ENCODE measurements at places on chromosomes 16 and 17. TPM values are rescaled to one million over a fixed set of nuclear protein-coding genes. Genes with fewer than 3 reads are reported as not detected.

GRCh38 chr17:35170968-35171771, 23.0 kb downstream of the SLC35G3 start:
- H3K36me3 ChIP-seq, result no peaks in the 10 kb centered on the region
- no peak overlapping the region for H3K27ac ChIP-seq
- H3K27me3 ChIP-seq, result peaks cover 15% of the 10 kb centered on the region
- H3K4me3 ChIP-seq, result no peak overlapping the region
- DNase-seq, result no peak

DNA sequence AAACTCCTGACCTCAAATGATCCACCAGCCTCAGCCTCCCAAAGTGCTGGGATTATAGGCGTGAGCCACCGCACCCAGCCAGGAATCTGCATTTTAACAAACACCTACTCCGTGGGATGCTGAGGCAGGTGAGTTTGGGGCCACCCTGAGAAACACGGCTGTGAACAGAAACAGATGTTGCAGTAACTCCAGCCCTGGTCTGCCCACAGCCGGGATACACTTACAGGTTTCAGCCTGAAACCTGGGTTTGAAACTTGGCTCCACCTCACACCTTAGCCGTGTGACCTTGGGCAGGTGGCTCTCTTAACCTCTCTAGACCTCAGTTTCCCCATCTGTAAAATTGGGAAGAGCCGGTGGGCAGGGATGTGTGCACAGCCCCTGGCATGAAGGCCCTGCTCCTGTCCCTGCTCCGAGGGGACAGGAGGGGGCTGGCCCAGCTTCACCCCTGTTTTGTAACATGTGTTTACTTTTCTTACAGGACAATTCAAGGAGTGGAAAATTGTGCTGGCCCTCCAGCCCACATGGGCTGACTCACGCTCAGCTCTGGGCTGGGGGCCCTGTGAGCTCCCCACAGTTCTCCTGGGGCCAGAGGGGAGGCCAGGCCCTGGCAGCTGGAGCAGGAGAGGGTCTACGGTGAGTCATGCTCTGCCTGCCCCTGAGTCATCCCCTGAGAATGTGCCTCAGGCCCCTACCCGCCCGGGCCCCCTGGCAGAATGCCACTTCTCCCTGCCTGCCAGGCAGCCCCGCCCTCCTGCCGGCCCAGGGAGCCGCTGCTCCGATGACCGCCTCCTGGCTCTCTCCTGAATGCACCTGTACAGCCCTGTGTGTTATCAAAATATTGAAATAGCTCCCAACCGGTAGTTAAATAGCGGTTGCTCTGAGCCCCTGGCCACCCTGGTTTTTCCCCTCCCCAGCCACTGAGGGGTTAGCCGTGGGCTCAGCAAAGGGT, 7.7 kb upstream of the PPL start:
- no peaks in the 10 kb centered on the region for H3K36me3 ChIP-seq
- H3K27me3 ChIP-seq, result no peaks in the 10 kb centered on the region
- H3K4me3 ChIP-seq, result peak overlapping the region; percentile 4
- H3K4me1 ChIP-seq, result peaks cover 43% of the 10 kb centered on the region
- DNase-seq, result peak; percentile 97

GRCh38 chr16:17356243-17356933, 114.4 kb downstream of the XYLT1 start:
- H3K4me1 ChIP-seq, result peaks cover 55% of the 10 kb centered on the region
- no peak overlapping the region for H3K4me3 ChIP-seq
- no peaks in the 10 kb centered on the region for H3K27me3 ChIP-seq

DNA sequence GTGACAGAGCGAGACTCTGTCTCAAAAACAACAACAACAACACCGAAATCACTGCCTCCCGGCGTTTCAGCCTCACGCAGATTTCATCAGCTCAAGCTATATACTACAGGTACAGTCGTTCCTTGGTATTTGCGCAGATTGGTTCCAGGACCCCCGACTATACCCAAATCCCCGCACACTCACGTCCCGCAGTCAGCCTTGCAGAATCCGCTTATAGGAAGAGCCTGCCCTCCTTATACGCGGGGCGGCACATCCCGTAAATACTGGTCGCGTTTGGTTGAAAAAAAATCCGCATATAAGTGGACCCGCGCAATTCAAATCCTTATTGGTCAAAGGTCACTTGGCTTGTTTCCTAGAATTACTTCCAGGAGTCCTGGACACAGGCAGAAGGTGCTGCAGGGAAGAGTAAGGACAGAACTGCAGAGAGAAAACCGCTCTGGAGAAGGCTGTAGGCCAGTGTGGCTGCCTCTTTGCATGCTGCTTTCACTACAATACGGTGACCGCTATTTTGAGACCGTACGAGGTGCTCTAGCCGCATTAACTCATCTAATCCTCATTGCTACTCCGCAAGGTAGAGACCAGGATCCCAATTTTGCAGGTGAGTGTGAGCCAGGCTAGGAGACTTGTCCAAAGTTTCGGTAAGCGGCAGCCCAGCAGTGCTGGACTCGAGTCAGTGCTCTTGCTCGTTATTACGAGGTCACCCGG, 718 bp downstream of the NDUFAB1 start:
- H3K4me1 ChIP-seq, result peaks cover 26% of the 10 kb centered on the region
- no peak for DNase-seq
- peak overlapping the region; percentile 82 for H3K27ac ChIP-seq
- peak overlapping the region; percentile 81 for H3K4me3 ChIP-seq
- peaks cover 38% of the 10 kb centered on the region for H3K36me3 ChIP-seq

DNA sequence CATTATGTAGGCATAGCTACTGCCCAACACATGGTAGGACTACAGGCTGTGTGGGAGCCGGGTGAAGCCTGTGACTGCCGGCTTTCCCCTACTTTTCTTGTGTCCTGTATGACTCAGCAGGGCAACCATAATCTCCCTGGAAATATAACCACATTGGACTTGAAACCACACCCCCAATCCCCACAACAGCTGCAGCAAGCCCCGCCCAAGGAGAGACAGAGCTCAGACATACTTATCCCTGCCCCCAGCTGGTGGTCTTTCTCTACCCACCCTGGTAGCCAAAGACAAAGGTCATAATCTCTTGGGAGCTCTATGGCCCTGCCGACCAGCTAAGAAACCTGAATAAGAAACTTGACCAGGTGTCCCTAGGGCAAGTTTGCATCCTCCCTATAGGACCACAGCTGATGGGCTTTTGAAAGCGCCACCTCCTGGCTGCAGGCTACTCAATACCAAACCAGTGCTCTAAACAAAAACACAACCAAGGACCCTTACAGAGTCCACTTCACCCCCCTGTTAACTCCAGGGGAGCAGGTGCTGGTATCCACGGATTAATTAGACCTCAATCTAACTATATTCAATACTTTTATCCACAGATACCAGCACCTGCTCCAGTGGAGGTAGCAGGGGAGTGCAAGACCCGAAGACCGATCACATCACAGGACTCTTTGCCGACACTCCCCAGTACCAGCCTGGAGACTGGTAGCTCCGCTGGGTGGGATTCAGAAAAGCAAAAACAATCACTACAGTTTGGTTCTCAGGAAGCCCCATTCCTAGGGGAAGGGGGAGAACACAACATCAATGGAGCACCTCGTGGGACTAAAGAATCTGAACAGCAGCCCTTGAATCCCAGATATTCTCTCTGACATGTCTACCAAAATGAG, 91.2 kb downstream of the IRX5 start:
- H3K4me1 ChIP-seq, result no peaks in the 10 kb centered on the region
- H3K4me3 ChIP-seq, result no peak overlapping the region
- DNase-seq, result no peak
- no peak overlapping the region for H3K27ac ChIP-seq

PPP1R27 gene
- not detected for total RNA-seq
